ENCODE measurements at places on chromosomes 7 and 10.

GRCh38 chr10:127996586-127996985, 89.7 kb downstream of the PTPRE start:
- DNase-seq: no peak

DNA sequence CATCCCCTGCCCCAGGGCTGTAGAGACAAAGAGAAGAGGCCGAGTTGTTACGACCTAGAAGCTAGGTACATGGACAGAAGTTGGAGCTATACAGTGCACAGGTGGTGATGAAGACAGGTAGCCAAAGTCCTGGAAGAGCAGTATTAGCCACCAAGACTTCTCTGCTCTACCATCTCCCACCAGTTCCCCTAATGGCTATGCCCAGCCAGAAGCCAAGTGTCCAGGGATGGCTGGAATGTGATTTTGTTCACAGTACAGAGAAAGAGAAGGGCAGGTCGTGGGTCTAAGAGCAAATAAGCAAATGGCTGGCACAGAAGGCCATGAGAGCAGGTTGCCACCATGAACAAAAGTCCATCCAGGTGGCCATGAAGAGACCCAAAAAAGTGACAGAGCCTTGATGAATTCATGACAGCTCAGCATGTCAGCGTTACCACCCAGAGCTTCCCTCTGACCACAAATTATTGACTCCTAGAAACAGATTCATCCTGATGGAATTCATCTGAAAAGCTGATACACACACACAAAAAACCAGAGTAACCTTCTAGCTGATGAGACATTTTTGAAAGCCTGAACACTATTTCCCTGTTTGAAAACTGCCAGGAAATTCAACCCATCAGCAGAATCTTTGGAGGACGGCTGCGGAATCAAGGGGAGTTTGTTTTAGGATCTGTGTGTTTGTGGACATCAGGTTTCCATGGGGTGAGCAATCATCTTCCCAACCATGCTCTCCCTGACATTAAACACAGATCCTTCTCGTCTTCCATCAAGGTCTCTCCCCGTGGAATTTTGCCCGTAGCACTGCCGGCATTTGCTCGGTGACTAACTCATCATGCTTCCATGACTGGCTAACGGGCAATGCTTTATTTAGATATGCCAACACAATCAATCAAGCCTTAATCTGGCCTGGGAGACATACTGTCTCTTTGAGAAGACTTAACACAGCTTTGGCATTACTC, 906.7 kb upstream of the AUTS2 start:
- no peak for DNase-seq

DNA sequence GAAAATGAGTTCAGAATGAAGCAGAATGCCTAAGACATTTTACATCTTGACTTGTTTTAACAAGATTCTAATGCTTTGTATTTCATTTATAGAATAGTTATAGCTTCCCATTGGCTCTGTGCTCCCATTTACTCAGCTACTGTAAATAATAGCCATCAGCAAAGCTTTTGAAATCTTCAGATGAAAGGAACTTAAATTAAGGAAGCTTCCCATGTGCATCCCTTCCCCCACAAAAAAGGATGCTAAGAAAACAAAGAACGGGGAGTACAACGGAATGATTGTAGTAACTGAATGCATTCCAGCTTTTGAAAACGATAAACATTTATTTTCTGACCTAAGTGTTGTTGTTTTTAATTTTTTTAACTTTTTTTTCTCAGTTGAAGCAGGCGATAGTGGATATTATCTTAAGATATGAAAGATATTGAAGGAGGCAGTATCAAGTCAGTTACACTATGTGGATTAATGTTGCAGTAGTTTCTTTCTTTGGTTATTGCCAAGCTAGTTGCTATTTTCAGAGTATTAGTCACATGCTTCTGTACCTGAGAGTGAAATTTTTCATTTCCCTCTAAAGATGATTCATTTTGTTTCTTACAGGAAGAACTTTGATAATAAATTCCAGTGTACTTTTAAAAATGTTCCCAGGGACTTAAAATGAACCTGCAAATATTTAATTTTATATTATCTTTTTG, 129.2 kb downstream of the KCND2 start:
- peak; percentile 14 for DNase-seq

DNA sequence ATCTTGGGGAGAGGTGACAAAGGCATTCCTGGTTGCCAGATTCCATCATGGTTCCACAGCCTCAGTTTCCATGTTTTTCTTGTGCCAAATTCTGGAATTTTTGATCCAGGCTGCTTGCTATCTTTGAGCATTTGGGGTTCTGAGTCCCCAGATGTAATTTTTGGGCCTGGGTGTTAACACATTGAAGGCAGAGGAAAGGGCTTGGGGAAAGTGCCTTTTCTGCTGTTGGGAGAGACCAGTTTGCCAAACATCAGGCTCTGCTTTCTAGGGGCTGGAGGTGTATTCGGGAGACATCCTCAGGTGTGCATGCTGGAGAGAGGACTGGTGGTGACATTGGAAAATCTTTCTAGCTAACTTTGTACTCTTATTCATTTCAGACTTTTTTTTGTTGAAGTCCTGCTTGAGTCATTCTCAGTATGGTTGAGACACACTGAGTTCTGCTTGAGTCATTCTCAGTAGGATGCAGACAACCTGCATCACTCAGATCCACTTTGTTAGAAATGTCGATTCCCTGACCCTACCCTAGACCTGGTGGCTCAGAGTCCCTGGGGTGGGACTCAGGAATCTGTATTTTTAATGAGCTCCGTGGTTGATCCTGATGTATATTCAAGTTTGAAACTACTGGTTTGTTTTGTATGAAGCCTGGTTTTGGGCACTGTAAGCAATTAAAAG, 101.0 kb downstream of the LRMDA start:
- no peak for DNase-seq

GRCh38 chr7:43849047-43849446, 20.3 kb downstream of the MRPS24 start:
- no peak for DNase-seq

GRCh38 chr7:133081599-133082389, at the start of gene CHCHD3:
CHCHD3 (minus strand) TSS chr7:133082090; CDS start chr7:133081937, 153 bp downstream.
- DNase-seq: peak; percentile 99

DNA sequence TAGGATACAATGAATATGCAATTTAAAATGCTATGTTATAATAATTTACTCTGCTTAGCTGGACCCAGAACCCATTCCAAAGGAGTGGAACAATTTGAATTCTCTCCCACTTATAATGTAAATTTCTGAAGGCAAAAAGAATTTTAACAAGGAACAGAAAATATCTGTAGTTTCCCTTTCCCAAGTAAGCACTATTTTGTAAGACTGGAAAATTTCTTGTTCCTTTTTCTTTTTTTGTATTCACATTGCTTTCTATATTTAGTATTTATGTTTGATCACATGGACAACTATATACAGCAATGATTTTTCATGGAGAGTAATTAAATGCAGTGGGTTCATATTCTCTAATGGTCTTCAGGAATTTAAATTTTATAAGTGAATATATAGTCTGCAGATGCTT, 127.4 kb downstream of the GPR85 start:
- DNase-seq: no peak

DNA sequence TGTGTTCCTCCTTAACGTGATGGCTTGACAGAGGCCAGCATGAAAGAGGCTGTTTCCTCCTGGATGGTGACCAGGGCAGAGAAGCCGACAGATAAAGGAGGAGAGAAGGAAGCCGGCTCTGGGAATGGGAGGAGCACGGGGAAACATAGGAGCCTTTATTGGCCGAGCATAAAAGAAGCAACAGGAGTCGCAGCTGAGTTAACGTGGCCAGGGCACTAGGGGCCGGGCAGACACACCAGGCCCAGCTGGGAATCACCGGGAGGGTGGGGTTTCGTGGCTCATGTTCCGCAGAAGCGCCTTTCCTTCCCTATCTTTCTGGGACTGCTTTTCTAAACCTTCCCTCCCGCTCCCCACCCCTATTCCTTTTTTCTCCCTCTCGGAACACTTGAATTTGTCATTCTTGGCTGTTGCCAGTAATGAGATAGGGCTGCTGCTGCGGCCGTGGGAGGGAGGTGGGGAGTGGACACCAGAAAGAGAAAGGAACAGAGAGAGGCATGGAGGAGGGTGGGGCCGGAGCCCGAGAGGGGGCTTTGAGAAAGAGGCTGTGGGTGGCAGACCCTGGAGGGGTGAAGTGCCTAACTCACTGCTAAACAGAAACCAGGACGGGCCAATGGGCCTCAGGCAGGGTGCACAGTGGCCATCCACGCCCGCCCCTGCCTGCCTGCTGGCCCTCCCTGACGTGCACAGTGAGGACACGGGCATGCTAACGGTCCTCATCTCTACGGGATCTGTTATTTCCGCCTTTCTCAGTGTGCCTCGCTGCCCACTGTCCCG, 65.2 kb downstream of the COL13A1 start:
- peak; percentile 78 for DNase-seq

DNA sequence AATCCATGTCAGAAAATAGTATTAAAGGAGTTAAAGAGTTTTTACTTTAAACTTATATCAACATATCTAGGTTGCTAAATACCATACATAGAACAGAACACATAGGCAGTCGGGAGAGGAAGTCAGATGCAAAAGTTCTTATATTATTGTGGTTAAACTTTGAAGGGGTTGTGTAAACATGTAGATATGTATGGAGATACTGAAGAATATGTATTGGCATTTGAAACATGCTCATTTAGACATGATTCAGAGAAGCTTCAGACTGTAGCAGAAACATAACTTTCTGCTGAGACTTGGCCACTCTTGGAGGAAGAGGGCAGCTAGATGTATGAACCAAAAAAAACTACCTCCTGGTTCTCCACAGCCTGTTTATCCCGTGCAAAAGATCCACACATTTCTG, 103.5 kb upstream of the FERD3L start:
- DNase-seq: no peak

DNA sequence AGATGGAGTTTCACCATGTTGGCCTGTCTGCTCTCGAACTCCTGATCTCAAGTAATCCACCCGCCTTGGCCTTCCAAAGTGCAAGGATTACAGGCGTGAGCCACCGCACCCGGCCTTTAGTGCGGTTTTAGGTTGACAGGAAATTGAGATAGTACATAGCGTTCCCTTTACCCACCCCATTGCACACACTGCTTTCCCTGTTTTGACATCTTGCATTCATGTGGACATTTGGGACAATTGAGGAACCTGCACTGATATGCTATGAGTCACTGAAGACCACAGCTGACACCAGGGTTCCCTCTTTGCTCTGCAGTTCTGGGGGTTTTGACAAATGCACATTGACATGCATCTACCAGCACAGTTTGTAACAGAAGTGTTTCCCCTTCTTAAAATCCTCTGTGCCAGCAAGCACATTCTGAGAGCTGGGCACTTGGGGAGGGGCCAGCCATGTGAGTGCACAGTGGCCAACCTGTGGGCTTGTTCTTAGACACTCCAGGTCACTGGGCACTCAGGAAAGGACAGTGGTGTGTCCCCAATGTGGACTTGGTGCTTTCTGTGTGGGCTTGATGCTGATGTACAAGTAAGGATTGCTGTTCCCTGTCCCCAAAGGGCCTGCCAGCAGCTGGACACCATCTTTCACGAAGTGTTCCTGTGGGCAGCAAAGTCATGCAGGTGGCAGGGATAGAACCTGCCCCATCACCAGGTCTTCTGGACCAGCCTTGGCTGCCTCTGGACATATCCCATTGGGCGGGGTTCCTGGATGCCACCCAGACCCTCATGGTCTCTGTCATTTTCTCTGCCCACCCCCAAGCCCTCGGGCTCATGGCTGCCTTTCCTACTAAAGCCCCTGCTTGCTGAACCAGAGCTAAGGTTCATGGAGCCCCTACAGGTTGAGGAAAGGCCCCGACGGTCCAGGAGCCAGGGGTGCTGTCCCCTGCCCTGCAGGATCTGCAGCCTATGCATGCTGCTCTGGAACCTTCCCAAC, 579.8 kb downstream of the GLRX3 start:
- no peak for DNase-seq

GRCh38 chr10:4070921-4071660, 286.1 kb upstream of the KLF6 start:
- DNase-seq: no peak

DNA sequence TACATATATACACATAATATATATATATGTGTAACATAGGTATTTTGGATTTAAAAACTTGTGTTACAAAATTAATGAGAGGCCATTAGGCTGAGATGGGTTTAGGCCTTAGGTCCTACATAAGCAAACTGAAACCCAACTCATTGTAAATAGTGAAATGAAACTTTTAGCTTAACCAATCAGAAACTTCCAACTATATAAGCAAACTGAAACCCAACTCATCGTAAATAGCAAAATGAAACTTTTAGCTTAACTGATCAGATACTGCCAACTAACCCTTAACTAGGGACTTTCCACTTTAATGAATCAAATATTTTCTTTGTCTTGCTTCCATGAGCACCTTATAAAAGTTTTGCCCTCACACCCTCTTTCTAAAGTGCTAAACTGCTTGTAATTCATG, 17.3 kb upstream of the SAMD9L start:
- DNase-seq: no peak

- DNase-seq: no peak
These were observed 112.3 kb downstream of the ARHGAP12 start for GRCh38 chr10:31816318-31816717.

DNA sequence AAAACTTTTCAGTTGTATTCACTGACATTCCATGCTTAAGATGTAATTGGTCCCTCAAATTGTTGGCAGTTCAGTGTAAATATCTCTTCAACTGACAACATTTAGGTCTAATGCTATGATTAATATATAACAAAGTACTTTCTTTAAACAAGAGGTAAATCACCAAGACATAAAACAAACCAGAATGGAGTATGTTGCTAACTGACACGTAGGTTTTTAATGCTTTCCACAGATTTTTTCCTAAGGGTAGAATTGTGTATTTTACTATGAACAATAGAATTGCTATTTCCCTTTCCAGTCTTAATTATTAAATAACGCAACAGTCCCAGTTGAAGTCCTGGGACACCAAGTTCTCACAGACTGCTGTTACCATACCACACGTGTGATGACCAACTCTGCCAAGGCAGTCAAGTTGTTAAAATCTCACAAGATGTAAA, 4.1 kb downstream of the JCAD start:
- DNase-seq: no peak

DNA sequence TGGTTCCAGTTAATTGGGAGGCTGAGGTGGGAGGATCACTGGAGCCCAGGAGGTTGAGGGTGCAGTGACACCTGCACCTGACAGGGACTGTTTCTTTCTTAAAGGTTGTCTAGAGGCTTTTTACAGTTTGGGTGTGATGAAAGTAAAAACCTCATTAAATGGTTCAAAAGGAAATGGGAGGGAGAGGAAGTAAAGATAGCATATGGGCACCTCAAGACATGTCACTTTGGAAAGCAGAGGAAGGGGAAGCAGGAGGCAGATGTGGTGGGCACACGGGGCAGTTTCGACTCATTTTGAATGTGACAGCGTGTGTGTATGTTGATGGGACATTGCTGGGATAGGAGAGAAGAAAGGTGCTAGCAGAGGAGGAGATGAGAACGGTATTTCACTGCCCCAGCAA, 203.1 kb downstream of the MLLT10 start:
- DNase-seq: no peak

DNA sequence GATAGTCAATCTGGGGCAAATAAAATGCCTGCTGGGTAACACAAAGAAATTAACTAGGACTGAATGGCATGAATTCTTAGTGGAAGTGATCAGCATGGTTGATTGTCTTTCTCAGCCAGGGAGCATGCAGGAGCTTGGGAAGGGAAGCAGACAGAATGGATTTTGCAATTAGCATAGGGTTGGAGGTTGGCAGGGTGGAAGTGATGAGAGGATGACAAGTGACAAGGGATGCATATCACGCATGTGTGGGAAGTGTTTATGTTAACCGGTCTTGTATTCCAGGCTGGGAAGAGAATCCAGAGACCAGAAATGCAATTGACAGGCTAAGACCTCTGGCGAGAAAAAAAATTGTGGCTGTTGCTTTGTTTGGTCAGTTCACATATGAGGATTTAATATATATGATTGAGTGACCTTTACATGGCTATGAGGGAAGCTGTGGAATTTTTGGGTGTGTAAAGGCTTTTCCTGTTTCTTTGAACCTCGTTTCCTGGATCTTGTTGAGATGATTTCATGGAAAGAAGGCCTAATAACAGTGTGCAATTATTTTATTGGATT, 8.3 kb downstream of the MDFIC start:
- peak; percentile 63 for DNase-seq

All from GM23338 (cell line).